ENCODE measurements at places on chromosomes 13 and 19. TPM values are rescaled to one million over a fixed set of nuclear protein-coding genes. Genes with fewer than 3 reads are reported as not detected.

DNA sequence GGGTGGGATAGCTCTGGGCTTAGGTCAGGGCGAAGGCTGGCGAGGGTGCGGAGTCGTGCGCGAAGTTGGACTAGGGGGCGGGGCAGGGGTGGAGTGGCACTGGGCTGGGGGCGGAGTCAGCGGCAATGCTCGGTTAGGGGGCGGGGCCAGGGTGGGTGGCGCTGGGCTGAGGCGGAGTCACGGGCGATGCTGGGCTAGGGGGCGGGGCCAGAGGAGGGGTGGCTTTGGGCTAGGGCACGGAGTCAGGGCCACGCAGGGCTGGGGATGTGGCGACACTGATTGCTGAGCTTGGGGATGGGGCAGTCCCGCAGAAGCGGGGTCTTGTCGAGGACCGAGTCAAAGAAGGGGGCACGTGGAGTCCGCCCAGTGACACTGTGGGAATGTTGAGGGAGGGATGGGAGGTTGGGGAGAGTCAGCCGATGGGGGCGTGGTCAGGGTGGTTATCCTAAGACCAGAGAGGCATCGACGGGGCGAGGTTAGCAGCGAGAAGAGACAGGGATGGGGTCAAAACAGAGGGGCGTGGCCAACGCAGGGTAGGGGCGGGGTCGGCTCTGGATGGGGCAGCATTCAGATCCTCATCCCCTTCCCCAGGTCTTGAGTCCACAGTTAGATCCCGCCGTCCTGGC lies 8.7 kb downstream of the HOMER3 start:
- DNase-seq: peak; percentile 42

GRCh38 chr19:7670150-7670783 lies 1.4 kb downstream of the RETN start:
- DNase-seq: peak; percentile 47

GRCh38 chr13:32976912-32977311 lies 39.3 kb upstream of the KL start:
- DNase-seq: no peak

DNA sequence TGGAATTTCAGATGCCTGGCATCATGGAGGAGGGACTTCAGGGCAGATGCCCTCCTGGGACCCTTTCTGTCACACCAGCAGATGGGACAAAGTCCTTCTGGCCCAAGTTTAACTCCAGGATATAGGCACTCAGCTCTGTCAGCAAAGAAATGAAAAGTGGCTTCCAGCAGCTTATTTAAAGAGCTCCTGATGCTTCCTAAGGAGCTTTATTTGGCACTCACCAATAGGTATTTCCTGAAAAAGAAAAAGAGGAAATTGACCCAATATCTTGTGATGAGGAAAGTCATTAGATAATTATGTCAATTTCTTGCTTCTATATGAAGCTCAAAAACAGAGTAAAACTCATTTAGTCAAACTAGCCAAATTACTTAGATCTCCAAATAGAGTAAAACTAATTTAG lies 224.6 kb downstream of the RAP2A start:
- no peak for DNase-seq

DNA sequence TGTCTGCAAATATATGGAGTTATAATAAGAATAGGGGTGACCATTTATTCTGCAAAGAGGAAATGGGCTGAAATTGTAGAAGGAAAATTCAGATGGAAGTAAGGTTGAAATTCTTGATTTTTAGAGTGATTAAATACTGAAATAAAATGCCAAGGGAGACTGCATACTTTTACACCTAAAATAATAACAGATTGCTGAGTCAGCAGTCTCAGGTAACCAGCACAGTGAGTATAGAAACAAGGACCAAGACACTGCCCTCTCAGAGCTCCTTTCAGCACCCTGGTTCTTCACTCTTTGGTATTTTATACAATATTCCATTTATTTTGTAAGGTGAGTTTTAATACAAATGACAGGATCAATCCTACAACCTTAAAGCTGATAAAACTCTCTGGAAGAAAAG lies 48.8 kb upstream of the MLNR start:
- no peak for DNase-seq

KLF2 gene
- 121 TPM for polyA plus RNA-seq

ZSCAN5C gene
- polyA plus RNA-seq: not detected

DNA sequence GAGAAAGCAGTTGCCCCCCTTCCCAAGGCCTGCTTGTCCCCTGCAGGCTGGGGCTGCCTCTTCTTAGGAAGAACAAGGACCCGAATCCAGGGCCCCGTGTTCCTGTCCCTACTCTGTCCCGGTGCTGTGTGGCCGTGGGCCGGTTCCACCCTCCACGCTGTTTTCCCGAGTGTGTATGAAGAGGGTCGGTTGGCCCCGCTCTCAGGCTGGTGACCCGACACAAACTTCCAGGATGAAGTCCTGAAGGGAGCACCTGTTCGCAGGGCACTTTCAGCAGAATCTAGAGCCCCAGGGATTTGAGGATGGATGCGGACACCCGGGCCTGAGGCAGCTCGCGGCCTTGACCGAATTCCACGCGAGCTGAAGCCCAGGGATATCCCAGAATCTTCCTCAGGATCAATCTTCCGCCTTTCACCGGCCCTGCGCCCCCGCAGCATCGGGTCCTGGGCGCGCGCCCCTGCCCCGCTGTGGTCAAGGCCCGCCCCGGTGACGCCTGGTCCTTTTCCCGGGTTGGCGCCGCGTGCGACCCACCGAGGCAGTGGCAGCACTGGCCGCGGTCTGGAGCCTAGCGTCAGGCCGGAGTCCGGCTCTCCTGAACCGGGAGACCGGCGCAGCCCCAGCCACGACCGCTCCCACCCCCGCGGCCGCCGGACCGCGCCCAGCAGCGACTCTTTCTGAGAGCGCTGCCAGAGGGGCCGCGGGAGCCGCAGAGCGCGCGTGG lies 528 bp upstream of the CHST8 start:
- DNase-seq: no peak

DNA sequence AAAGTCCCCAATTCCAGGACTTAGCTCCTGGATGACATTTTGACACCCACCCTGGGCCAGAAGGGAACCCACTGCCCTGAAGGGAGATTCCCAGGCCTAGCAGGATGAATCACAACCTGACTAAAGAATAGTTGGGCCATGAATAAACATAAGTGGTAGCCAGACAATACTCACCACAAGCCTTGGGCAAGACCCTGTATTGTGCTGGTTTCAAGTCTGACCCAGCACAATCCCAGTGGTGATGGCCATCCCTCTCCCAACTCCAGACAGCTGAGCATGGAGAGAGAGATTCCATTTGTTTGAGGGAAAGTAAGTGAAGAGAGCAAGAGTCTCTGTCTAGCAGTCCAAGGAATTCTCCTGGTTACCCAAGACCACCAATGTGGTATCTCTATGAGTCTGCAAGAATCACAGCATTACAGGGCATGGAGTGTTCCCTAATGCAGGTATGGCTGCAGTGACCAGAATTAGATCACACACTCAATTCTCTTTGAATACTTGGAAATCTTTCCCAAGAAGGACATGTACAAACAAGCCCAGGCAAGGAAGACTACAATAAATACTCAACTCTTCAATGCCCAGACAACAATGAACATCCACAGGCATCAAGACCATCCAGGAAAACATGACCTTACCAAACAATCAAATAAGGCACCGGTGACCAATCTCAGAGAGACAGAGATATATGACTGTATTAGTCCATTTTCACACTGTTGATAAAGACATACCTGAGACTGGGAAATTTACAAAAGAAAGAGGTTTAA lies 158.0 kb downstream of the VWA8 start:
- no peak for DNase-seq

C19orf33 gene
- polyA plus RNA-seq: 687 TPM

DNA sequence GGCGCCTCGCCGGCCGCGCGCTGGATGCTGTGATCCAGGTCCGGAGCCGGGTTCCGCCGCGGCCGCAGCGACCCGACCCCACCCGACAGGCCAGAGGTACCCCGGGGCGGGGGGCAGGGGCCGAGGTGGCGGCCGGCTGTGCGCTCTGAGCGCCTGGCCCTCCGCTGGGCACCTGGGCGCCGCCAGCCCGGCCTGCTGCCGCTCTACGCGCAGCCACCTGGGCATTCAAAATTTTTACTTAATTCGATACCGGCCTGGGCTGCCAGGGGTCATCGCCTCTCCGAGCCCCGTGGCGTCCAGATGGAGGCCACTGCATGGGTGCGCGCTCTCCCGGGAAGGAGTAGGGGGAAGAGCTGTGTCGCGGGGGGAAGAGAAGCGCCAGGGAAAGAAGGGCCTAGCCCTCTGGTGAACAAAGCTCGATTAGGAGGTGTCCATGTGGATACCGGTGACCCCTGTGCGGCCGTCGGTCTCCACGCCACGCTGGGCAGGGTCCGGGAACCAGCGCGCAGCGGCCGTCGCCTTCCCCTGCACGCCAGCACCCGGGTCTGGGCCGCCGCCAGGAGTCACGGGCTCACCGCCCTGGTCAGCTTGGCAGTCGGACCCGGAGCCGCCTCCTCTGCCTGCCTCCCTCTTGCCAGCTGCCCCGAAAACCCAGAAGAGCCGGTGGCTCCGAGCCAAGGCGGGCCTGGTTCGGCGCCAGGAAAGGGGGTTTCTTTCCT lies 666 bp downstream of the BIVM start:
- peak; percentile 56 for DNase-seq

SIGLEC14 gene
- polyA plus RNA-seq: 2.9 TPM

FSD1 gene
- 0.63 TPM for polyA plus RNA-seq

- no peak for DNase-seq
Observed at GRCh38 chr19:29542327-29542726, 16.5 kb downstream of the VSTM2B start.

DNA sequence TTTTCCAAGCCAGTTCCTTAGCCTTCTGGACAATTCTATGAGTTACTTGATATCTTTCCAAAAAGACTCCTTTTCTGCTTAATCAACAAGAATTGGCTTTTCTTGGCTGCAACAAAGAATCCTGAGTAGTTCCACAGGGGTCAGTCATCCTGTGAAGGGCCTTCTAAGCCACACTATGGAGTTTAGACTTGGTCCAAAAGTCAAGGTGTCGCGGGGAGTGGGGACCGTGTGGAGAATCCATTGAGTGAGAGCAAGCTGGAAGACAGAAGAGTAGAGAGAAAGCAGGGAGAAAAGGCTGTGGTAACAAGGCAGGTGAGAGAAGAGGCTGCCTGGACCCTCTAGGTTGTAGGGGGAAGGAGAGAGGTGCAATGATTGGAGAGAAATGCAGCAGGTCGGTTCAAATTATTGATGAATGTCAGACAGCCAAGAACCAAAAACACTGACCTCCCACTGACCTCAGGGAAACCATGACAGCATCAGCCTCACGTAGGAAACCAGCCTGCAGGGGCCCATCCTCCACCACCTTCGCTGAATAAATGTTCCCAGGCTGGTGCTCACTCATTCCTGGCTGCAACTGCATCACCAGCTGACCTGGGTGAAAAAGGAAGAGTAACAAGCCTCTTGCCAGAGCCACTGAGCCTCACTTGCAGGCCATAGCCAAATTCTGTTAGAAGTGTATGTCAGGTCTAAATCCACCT lies 7.1 kb upstream of the IFT88 start:
- no peak for DNase-seq

DNA sequence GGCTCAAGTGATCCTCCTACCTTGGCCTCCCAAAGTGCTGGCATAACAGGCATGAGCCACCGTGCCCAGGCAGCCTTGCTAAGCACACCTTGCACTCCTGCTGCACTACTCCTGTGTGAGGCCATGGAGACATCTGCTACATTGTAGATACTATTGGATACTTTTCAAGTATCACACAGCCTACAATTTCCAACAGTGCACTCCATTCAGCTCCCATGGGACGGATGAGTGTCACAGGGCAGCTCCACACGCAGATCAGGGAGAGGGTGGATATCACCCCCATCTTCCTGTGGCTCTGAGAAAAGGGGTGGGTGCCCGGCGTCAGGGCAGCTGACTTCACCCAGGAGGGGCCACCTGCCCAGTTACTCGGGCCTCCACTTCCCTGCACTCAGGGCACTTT lies 39.1 kb upstream of the CCNE1 start:
- no peak for DNase-seq

- DNase-seq: no peak
Observed at GRCh38 chr19:4497770-4498389, 20.4 kb downstream of the PLIN4 start.

AMH gene
- polyA plus RNA-seq: 1.4 TPM

Data from lung (tissue), 17 donors.